Right cardiac atrium (tissue), 5 donors: ENCODE measurements at places on chromosomes 7 and 10. TPM values are rescaled to one million over a fixed set of nuclear protein-coding genes. Genes with fewer than 3 reads are reported as not detected.
A peak's percentile ranks its signal among the peaks of the same experiment; 100 is the strongest.

ANKRD7 gene
- total RNA-seq: 2.1 TPM

DNA sequence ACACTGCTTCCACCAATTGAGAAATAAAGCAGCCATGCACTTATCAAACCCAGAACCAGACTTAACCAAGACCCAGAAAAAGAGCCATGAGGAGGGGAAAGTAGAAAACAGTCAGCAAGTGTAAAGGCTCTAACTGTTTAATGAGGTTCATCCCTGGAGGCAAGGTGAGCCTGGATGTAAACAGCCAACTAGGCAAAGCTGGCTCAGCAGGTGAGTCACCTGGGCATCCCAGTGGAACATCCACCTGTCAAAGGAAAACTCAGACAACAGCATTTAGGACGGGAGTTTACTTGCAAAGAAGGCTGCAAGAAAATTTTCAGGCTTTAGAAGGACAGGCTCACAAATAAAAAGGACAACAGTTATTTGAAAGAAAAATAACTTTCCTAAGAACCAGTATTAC, 153.0 kb downstream of the SNX13 start:
- DNase-seq: no peak

- DNase-seq: no peak
Measured at GRCh38 chr10:4397337-4397736, 428.7 kb upstream of the AKR1E2 start.

- DNase-seq: no peak
Measured at GRCh38 chr7:34327681-34328080, 330.3 kb upstream of the NPSR1 start.

DNA sequence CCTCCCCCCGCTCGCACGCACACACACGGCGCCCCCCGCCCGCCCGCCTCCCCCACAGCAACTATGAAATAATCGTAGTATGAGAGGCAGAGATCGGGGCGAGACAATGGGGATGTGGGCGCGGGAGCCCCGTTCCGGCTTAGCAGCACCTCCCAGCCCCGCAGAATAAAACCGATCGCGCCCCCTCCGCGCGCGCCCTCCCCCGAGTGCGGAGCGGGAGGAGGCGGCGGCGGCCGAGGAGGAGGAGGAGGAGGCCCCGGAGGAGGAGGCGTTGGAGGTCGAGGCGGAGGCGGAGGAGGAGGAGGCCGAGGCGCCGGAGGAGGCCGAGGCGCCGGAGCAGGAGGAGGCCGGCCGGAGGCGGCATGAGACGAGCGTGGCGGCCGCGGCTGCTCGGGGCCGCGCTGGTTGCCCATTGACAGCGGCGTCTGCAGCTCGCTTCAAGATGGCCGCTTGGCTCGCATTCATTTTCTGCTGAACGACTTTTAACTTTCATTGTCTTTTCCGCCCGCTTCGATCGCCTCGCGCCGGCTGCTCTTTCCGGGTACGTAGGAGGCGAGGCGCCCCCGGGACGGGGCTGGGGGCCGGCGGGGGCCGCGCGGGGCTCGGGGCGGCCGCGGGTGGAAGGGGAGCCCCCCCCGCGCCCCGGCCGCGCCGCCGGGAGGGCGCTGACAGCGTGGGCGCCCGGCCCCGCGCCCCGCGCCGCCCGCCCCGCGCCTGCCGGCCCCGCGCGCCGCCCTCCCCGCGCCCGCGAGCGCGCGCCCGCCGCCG, 441 bp downstream of the BMI1 start:
- DNase-seq: peak; percentile 89
